NCI-H2029 (cell line): ENCODE measurements at places on chromosomes 1 and 21.
A peak's percentile ranks its signal among the peaks of the same experiment; 100 is the strongest.

GRCh38 chr1:67792103-67792502 is 41.2 kb downstream of the GNG12 start:
- DNase-seq, result no peak

DNA sequence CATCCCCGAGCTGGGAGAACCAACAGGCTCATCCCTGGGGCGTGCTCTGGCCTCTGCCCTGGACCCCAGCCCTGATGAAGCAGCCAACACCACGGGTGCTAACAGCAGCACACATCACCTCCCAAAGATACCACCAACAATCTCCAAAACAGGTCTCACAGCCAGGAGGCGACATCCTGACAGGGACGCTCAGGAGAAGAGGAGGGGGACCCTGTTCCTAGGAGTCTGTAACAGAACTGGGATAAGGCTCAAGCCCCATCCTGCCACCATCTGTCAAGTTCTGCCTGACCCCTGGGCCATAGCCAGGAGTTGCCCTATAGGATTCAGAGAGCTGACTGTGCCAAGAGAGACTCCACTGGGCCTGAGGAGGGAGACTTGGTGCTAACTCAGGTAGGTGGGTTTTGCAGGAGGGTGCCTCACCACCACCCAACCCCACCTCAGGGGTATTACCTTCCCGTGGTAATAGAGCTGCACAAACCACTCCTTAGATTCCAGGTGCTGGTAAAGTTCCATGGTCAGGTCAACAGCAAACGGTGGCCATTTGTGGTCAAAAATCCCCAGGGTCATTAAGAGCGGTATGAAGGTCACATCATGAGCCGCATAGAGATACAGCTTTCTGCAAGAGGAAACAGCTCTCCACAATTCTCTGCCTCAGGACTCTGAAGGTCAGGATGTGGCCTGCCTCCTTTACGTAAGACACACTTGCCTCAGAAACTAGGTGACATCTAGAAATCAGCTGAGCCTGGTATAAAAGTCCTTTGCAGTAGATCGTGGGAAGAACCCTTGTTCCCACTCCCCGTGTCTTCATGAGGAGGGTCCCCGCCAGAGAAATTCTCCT is 22.3 kb downstream of the ACP6 start:
- DNase-seq, result no peak

- DNase-seq, result no peak
These were observed 27.7 kb downstream of the UCHL5 start for GRCh38 chr1:193031431-193031830.

DNA sequence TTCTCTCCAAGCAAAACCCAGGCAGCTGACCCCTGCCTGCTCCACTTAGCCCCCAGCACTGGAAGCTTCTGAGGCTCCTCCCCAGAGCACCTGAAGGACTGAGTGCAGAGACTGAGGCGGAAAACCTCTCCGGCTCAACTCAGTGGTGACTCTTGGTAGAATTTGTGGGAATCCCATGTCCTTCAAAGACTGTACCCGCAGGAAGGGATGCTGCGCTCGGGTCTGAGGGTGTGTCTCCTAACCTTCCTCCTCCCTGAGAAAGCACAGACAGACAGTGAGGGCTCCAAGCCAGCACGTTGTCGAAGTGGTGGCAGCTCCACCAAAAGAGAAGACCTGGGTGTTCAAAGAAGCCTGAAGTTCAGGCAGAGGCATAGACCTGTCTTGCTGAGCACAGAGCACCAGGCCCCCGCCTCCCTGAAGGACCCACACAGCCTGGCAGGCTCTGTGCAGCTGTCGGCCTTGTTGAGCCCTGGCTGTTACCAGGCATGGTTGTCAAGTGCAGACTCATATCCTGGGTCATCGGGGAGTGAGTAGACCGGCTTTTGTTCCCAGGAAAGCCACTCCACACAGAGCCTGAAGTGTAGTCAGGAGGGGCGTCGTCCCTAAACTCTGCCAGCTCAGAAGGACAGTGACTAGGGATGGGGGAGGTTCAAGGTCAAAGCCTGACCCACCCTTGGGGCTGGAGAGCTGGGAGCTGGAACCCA is 36.7 kb downstream of the CSMD2 start:
- DNase-seq, result peak; percentile 34

DNA sequence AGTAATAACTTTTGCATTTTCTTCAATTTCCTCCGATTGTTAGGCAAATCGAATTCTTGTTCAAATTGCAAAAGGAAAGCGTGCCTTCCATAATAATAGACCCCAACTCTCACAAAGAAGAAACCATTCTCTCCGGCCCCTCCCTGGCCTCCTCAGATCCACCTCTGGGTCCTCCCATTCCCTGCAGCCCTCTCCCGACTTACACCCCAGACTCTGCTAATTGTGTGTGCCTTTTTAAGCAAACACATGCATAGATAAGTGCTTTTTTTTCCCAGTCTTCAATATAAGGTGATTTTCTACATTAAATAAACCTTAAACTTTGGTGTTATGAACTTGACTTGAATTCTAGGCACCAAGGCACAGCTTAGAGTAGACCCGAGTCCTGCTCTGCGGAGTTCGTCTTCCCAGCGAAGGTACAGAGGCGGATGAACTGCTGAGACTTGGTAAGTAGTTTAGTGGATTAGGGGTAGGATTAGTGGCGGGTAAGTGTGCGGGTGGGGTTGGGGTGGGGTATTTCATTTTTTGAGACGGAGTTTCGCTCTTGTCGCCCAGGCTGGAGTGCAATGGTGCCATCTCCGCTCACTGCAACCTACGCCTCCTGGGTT is 1.5 kb downstream of the L1TD1 start:
- DNase-seq, result no peak

DNA sequence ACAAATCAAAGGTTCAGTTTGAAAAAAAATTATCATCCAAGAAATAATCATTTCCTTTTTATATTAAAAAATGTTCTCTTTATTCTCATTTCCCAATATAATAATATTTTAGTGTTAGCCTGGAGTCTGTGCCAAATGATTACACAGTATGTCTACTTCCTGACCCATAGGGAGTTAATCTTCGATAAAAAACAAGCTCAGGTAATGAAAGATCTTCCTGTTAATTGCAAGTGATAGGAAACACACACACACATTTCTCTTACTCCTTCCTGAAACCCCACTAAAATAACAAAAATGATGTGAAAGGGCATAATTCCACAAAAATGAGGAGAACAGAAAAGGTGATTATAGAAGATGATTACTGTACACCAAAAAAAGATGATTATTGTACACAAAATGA is 123.5 kb upstream of the CXADR start:
- no peak for DNase-seq

DNA sequence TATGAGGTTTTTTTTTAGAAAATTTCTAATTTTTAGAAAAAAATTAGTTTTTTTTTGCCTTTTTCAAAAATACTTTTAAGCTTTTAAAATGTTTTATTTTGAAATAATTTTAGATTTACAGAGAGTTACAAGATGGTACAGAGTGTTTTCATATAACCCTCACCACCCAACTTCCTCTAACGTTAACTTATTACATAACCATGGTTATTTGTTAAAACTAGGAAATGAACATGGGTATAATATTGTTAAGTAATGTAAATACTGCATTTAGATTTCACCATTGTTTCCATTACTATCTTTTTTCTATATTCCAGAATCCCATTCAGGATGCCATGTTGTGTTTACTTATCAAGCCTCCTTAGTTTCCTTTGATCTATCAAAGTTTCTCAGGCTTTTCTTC is 45.2 kb upstream of the ST6GALNAC3 start:
- no peak for DNase-seq

DNA sequence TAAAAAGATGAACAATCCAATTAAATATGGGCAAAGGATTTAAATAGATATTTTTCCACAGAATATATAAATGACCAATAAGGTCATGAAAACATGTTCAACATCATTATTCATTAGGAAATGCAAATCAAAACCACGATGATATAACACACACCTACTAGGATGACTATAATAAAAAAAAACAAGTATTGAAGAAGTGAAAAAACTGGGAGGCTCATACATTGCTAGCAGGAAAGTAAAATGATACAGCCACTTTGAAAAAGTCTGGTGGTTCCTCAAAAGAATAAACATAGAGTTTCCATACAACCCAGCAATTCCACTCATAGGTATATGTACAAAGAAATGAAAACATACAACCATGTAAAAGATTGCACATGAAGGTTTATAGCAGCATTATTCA is 75.7 kb upstream of the RAB4A start:
- DNase-seq, result no peak

DNA sequence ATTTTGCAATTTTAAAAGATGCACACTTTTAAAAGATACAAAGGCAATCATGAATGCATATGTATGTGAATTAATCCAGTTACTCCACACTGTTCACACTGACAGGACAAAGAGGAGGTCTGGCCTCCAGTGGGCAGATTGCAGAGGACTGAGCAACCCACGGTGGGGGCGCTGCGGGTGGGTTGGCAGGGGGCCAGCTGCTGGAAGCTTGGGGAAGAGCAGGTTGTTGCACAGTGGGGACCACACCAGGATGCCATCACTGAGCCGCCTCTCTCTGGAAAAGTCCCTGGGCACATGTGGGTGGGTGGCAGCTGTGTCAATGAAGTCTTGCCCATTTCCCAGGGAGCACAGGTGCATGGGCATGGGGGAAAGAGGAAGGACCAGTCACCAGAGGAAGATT is 12.7 kb upstream of the PADI4 start:
- DNase-seq, result no peak

DNA sequence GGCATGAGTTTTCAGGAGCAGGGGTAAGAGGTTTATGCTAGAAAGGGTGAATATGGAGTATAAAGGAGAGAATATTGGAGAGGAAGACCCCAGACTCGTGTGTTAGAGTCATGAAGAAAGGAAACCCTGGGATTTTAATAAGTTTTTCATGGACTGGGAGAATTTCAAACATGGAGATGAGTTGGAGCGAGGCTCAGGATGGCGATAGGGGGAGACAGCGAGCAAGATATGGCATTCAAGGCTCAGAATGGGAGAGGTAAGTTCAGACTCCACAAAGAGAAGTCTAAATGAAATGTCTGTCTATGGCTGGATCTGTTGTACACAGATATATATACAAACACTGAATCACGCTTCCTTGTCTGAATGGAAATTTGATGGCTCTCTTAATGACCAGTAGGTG is 92.5 kb downstream of the LRRC40 start:
- DNase-seq, result no peak

DNA sequence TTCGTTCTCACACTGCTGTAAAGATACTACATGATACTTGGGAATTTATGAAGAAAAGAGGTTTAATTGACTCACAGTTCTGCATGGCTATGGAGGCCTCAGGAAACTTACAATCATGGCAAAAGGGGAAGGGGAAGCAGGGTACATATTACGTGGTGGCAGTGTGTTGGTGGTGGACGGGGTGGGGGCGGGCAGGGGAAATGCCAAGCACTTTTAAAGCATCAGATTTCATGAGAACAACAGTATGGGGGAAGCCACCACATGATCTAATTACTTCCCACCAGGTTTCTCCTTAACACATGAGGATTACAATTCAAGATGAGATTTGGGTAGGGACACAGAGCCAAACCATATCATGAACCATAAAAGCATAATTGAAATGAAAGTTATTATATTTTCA is 88.5 kb downstream of the UBE2U start:
- no peak for DNase-seq

GRCh38 chr1:91765880-91766443 is 120.0 kb downstream of the TGFBR3 start:
- no peak for DNase-seq

DNA sequence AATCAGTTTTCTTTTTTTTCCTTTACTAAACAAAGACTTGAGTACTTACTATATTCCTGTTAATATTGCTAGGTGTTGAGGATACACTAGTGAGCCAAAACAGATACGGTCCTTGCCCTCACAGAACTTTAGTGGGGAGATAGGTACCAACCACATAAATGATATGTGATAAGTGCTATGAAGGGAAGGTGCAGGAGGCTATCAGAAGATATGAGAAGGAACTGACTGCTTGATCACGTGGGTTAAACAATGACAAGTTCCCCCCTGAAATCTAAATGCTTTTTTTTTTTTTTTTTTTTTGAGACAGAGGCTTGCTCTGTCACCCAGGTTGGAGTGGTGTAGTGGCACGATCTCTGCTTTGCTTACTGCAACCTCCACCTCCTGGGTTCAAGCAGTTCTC is 25.0 kb downstream of the RBM15 start:
- DNase-seq, result no peak

DNA sequence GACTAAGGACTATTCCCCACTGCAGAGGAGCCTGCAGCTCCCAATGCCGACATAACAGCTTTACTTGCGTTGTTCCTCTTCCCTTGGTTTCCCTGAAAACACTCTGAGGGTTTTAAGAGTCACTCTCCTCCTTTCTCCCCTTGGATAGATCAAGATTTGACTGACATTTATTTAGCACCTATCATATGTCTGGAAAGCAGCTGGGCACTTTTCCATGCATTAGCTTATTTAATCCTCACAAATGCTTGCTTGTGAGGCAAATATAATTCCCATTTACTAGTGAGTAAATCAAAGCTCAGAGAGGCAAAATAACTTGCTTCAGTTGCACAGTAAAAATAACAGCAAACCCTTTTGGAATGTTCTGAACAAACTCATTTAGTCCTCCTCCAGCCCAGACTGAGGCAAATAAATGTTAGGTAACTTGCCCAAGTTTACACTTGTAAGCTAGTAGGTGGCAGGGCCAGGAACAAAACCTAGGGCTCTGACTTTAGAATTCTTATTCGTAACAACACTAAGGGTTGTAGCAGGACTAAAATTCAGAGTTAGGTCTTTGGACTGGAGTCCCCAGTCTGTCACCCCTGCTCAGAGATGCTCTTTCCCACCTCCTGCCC is 81.4 kb downstream of the KCND3 start:
- no peak for DNase-seq

GRCh38 chr1:119752592-119752991 is 16.1 kb downstream of the HMGCS2 start:
- no peak for DNase-seq

- DNase-seq, result no peak
These were observed 411.8 kb upstream of the DAB1 start for GRCh38 chr1:57835620-57836019.

DNA sequence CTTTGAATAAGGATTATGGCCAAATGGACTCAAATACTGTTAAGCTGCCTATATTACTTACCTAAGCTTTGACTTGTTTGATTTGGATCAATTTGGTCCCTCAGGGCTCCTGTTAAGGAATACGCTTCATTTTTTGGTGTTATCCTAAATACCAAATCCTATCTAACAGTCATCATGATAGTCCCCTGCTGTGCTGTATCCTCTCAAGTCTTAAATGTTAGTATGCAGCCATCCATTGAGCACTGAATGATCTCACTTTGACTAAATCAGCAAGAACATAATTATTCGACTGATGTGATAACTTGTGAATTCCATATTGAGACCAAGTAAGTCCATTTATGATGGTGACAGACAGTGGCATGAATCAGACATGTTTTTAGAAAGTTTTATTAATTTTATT is 53.1 kb upstream of the ATF3 start:
- DNase-seq, result no peak

DNA sequence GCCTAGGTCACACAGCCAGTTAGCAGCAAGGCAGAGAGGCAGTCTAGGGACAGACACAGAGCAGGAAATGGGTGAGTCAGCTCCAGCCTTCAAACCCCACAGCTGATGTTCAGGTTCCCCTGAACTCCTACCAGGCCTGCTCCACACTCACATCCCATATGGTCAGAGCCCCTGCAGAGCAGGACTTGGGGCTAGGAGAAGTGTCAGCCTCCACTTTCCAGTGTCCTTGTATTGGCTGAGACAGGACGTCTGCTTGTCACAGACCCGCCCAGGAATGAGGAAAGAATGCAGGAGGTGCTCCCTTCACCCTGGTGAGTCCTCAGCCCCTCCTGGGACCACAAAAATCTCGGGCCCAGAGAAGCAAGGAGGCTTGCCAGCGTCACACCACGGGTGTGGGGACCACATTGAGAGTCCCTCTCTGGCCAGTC is 92.5 kb downstream of the LACTBL1 start:
- no peak for DNase-seq
